ENCODE measurements at places on chromosomes 2 and 18.

DNA sequence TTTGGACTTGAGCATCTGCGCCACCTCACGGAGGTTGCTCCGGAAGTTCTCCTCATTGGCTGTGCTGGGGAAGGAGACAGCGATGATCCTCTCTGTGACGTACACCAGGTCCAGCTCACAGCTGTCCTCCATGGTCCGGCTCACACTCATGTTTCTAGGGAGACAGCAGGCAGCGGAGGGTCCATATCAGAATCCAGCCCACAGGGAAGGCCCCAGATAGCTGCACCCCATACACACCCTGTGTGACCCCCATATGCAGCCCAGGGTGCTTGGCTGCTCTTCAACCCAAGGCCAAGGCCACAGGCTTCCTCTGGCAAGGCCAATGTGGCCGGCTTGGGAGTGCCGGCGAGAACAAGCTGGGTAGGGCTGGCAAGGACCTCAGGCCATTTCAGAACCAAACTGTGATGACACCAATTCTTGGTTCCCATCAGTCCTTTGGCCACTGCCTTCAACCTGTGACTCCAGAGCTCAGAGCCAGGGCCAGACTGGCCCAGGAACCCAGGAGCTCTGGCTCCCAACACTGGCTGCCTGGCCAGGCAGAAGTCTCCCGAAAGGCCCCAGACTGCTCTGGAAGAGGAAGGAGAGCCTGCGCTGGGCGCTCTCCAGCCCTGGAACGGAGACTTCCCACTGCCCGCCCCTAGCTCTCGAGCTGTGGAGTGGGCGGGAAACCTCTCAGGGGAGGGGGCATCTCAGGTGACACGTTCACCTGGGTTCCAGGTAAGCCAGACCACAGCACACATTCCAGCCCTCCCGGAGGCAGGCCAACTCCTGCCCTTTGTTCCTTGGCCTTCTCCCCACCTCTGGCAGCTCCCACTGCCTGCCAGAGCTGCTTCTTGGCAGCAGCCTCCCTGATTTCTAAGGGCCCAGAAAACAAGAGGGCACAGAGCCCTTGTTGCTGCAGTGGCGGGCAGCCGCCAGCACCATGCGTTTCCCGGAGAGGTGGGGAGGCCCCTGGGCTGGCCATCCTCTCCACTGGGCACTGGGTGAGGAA is 104.7 kb downstream of the TNS1 start:
- peak; percentile 29 for DNase-seq

DNA sequence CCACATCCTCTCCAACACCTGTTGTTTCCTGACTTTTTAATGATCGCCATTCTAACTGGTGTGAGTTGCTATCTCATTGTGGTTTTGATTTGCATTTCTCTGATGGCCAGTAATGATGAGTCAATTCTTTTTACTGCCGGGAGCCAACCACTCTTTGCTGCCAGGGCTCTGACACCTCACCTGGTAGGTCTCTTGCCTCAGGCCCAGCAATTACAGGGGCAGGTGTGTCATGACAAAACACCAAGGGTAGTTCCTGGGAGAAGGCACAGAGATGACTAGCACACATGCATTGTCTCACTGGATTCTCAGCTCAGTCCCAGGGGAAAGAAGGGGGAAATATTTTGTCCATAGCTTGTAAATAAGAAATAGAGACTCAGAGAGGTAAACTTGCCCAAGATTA is 122.3 kb downstream of the CHST9 start:
- no peak for DNase-seq

DNA sequence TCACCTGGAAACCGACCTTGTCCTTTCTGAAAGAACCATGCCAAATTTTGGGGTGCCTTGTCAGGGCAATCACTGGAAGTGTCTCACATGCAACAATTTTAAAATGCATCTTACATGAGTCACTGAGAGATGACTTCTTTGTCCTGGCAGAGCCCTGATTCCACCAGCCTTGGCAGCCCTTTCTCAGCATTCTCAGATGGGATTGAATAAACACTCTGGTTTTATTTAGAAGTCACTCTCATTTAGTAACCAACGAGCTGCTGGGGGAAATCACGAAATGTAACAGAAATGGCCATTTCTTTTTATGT is 3.8 kb upstream of the ATP8B1 start:
- DNase-seq, result no peak

- no peak for DNase-seq
Measured at GRCh38 chr2:169834401-169834800, 7.1 kb downstream of the UBR3 start.

- no peak for DNase-seq
Measured at GRCh38 chr18:8051453-8051852, 484.3 kb downstream of the PTPRM start.

- DNase-seq, result no peak
Measured at GRCh38 chr2:151826737-151827157, 1.5 kb downstream of the ARL5A start.

DNA sequence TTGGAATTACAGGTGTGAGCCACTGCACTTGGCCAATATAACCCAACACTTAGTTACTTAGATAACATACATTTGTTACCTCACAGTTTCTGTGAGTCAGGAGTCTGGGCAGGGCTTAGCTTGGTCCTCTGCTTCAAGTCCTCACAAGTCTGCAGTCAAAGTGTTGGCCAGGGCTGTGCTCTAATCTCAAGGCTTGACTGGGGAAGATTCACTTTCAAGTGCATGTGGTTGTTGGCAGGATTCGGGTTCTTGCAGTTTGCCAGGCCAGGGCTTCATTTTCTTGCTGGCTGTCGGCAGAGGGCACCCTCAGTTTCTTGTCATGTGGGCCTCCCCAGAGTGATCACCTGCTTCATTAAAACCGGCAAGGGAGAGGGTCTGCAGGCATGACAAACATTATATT is 103.7 kb downstream of the SLC4A3 start:
- no peak for DNase-seq

DNA sequence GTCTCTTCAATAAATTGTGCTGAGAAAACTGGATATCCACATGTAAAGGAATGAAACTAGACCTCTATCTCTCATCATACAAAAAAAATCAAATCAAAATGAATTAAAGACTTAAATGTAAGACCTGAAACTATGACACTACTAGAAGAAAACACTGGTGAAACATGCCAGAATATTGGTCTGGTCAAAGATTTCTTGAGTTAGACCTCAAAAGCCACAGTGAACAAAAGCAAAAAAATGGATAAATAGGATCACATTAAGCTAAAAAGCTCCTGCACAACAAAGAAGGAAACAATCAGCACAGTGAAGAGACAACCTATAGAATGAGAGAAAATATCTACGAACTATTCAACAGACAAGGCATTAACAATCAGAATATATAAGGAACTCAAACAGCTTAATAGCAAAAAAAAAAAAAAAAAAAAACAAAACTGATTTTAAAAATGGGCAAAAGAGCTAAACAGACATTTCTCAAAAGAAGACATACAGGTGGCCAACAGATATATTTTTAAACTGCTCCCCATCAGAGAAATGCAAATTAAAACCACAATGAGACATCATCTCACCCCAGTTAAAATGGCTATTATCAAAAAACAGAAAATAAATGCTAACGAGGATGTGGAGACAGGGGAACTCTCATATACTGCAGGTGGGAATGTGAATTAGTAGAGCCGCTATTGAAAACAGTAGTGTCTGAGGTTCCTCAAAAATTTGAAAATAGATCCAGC is 66.3 kb downstream of the NCKAP1 start:
- DNase-seq, result no peak

DNA sequence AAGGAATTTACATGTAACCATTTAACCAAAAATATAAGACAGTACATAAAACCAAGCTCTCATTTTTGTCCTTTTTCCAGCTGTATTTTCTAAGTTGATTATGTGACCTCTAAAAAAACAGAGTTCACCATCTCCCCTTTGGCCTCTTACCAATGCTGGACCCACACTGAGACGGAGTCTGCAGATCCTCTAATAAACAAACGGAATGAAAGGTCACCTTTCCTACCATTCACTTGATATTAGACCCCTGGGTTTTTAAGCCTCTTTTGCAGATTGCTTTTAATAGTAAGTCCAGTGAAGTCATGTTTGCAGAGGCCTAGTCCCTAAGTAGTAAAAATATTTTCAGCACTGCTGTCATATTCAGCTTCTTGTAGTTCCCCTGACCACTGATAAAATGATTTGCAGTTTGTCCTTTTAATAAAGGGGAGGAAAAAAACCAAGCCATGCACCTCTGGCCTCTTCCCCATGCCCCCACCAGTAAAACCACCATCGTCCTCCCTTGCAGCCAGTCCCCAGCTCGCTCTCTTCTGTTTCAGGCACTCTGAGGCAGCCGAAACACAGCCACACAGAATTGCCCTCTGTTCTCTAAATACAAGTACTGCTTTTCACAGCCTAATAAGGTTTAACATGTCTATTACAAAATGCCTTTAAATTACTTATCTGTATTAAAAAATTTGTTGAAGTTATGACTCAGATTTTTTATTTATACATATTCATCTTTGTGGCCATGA is 427.5 kb downstream of the PARD3B start:
- DNase-seq, result no peak

GRCh38 chr18:54086046-54086802 is 138.2 kb downstream of the MBD2 start:
- DNase-seq, result no peak

DNA sequence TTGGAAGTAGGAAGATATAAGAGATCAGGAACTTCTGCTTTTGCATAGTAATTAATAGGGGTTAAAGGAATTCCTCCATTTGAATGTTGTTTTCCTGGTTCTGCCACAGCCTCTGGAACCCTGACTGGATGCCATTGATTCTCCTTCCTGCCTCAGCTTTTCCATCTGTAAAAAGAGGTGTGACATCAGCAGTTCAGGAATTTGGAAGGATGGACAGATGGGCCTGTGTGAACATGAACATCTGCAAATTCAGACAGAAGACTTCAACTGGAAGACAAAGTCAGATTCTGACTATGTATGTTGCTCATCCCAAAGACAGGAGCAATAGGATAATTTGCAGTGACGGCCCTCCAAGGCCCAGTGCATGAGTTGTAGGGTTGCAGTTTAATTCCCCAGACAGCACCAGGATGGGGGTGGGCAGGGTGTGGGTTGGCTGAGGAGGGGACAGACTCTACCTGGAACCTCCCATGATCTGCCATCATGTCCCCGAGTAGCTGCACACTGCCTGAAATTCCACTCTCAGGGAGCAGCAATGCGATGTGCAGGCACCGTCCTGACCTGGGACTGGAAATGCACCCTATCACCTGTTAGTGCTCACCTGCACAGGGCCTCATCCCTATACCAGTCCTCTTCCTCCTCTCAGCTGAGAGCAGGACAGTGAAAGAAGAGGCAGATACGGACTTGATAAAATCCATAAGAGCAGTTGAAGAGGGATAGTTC is 98.9 kb upstream of the EPAS1 start:
- DNase-seq, result no peak

DNA sequence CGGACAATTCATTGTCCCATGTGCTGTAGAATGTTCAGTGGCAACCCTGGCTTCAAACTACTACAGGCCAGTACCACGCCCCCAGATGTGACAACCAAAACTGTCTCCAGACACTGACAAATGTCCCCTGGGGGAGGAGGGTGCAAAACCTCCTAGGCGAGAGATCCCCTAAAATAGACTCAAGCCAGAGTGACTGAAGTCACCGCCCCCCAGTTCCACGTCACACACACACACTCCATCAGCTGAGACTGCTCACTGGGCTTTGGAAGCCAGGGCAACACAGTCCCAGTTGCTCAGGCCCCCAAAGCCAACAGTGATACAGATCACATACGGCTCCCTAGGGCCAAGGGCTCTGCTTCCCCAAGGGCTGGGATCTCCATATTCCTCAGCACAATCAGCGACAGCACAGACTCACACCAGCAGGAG is 19.1 kb downstream of the HDAC4 start:
- no peak for DNase-seq

- no peak for DNase-seq
Measured at GRCh38 chr2:82120115-82120514, 1815.6 kb upstream of the LRRTM1 start.

GRCh38 chr2:232793271-232793670 is 16.9 kb upstream of the KCNJ13 start:
- DNase-seq, result no peak

DNA sequence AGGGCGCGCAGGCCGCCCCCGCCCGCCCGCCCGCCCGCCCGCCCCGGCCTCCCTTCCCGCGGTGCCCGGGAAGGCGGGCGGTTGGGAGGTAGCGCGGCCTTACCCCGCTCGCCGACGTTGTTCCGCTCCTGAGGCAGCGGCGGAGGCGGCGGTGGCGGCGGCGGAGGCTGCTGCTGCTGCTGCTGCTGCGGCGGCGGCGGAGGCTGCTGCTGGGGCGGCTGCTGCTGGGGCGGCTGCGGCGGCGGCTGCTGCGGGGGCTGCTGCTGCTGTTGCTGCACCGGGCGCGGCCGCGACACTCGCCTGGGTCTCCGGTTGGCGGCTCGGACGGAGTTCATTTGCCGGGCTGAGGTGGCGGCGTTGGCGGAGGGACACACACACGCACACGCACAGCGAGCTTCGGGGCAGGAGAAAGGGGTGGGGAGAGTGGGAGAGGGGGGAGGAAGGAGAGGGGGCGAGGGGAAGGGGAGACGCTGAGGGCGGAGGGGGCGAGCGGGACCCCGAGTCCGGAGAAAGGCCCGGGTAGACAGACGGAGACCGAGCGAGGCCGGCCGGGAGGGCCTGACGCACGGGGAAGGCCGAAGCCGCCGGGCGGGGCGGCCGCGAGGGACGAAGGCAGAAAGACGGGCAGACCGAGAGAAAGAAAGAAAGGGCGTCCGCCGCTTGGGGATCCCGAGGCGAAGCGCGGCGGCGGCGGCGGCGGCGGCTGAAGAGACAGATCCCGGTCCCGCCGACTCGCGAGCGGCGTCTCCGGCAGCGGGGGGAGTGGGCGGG is 727 bp downstream of the FBXO11 start:
- peak; percentile 46 for DNase-seq

DNA sequence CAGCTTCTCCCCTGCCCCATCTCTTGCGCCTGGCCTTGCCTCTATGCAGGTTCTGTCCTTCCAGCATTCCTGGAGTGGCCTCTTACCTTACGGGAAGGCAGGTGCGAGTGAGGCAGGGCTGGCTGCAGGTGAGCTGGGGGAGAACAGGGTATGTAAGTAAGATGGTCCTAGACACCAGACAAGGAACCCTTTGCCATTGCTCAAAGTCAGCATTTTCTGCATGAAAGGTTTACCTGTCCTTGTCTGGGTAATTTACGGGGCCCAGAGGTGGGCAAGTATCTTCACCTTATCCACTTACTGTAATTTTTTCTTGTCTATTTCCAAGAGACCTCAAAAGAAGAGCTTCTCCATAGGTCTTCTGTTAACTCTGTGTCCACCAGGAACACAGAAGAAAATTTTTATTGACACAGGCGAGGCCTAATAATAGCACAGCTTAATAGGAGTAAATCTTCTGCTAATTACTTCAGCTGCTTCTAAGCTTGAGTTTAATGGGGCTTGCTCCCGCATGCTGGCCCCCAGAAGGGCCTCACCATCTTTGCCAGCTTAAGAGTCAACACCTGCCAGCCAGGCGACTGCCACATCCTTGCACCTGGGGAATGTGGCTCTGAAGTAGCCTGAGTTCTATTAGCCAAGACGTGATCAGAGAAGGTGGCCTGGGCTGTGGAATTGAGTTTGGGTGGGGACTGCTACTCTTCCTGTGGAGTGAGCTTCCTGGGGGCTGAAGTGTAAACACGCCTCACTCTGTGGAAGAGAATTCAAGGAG is 27.1 kb downstream of the PCARE start:
- no peak for DNase-seq

GRCh38 chr2:48449073-48449840 is 80.7 kb upstream of the STON1 start:
- no peak for DNase-seq

Data from NCI-H2107 (cell line).